ENCODE measurements at places on chromosomes 3 and 15.

DNA sequence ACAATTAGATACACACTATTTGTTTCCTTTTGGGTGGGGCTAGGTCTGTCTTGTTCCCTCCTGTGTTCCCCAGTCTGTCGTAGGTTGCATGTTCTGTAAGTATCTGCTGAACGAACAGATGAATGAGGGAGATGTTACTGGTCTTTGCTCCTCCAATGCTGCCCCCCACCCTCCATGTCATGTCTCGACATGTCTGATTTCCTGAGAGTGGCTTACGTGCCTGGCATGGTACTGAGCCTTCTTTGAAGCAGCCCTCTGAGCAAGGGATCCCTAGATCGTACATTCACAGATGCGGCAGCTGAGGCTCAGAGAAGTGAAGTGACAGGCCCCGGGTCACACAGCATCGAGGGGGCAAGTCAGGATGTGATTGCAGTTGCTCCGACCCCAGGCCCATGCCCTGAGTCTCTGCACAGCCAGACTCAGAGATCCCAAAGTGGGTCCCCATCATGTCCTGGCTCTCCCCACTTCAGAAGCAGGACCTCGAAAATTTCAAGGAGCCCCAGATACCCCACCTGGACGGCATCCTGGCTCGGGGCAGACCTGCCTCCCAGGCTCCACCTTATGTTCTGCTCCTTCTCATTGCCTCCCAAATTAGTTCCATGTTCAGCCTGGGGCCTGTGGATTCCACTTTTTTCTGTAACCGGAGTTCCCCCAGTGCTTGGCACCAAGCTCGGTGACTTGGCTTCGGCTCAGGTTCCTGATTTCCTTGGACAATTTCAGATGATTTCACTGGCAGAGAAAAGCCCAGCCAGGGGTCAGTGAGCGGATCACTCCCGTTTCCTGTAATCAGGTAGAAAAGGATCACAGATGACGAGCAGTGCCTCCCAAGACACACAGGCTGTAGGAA, 24.7 kb downstream of the GOLGA6L2 start:
- no peak for DNase-seq

DNA sequence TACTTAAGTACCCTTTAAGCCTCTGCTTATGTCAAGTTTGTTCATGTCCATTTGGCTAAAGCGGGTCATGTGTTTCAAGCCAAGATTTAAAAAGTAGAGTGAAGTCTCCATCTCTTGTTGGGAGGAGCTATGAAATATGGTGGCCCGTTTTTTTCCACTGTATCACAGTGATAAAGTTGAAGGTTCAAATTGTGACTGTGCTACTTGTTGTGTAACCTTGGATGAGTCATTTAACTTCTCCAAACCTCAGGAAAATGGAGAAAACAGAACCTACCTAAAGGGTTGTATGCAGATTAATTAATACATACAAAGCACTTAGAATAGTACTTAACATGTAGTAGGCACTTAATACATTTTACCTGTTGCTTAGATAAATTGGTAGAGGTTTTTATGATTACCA, 43.4 kb downstream of the SNAPC5 start:
- no peak for DNase-seq

- no peak for DNase-seq
Observed at GRCh38 chr3:190621927-190622326, 108.0 kb downstream of the IL1RAP start.

DNA sequence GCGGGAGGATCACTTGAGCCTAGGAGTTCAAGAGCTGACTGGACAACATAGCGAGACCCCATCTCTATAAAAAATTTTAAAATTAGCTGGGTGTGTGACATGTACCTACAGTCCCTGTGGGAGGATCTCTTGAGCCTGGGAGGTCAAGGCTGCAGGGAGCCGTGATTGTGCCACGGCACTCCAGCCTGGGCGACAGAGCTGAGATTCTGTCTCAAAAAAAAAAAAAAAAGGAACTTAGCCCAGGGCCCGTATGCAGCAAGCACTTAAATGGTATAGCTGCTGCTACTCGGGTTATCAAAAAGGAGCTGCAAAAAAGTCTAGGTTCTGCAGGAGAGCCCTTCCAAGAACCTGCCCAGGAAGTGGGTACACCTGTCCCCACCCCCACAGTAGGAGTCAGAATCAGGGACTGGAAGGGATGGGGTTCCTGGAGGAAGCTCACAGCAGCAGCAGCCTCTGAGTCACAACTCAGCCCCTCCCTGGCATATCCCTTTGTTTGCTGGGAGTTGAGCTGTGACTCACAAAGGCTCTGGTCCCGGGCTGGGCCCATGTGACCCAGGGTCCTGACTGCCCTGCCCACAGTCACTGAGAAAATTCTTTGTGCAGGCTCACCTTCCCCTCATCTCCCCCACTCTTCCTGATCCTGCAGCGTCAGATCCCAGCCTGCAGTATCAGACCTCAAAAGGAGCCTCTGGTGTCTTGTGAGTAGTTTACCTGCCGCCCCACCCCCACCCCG, at the start of gene SPATA12:
SPATA12 (plus strand) TSS at position 576 of the 733 bp plus-strand sequence. CDS start 13,031 bp downstream, outside the sequence.
- DNase-seq: peak; percentile 83

DNA sequence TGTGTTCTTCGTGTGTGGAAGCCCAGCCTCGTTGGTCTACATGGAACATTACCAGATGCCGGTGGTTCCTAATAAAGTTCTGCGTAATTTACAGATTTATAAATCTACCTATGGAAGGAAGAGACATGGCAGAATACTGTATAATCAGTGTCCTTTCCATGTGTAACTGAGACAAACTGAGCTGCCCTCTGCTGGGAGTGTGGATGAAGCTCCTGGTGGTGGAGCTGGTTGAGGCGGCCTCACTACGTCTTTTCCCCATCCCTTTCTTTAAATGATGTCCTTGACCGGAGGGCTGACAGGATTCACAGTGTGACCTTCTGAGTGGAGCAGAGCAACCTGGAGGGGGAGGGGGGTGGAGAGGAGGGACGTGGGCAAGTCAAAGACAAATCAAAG, 267.0 kb upstream of the CHRM5 start:
- no peak for DNase-seq

DNA sequence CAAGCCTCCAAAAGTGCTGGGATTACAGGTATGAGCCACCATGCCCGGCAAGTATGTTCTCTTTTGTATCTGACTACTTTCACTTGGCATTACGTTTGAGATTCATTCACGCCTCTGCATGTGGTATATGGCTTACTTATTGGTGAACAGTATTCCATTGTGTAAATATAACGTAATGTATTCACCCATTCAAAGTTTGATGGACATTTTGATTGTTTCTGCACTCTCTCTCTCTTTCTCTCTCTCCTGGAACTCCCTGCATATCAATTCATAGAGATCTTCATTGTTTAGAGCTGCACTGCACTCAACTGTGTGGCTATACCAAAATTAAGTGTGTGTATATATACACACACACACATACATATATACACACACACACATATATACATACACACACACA, 30.4 kb downstream of the SPPL2A start:
- no peak for DNase-seq

GRCh38 chr15:87263871-87264270, 992.7 kb downstream of the NTRK3 start:
- no peak for DNase-seq

DNA sequence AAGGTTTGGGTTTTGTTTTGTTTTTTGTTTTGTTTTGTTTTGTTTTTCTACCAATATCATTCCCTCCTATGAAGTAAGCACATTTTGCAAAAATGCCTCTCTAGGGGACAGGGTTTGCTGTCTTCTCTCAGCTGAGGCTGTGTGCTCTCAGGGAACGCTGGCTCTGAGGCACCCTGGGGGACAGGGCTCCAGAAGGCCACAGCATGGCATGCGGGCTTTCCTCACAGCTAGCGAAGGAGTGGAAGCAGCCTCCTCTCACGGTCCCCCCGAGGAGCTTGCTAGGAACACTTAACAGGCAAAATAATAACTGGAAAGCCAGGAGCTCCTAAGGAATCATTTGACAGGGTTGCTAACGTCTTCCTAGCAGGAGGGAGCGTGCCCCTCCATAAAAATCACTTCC, 227.7 kb upstream of the ST8SIA2 start:
- no peak for DNase-seq

- DNase-seq: no peak
Observed at GRCh38 chr3:129181819-129182218, 1.9 kb downstream of the CNBP start.

- no peak for DNase-seq
Observed at GRCh38 chr3:127478922-127479321, 111.6 kb downstream of the TPRA1 start.

GRCh38 chr15:71273731-71274447, 158.6 kb downstream of the THSD4 start:
- DNase-seq: no peak

DNA sequence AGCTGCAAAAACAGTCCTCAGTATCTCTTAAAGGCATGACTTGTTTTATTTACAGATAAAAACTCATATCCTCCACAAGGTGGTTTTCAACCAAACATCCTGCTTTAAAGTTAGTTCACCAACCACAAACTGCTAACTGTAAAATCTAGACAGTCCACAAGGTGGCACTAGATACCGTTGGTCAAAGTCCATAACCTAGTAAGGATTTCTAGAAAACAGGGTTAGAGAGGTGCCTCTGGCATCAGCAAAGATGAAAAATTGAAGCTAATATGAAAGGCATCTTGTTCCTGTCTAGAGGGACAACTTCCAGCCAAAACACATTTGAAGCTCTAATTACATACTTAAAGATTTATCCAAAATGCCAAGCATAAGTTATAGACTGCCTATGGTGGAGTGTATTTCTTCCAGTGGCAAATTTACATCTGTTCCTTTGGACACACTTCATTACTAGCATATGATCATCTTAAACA, 56.0 kb downstream of the ZMAT3 start:
- no peak for DNase-seq

DNA sequence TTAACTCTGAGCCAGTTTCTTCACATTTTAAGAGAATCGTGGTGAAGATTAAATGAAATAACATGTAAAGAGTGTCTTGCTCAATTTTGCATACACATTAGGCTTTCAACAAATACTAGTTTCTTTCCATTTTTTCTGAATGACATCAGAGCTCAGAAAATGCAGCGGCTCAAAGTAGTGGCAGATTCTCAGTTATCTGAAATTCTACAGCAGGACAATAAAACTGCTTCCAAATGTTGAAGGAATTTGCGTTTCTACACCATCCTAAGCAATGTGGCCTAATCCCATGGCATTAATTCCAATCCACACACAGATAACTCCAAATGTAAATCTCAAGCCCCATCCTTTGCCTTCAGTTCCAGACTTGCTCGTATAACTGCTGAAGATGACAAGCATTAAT, 115.8 kb downstream of the PLCH1 start:
- no peak for DNase-seq

DNA sequence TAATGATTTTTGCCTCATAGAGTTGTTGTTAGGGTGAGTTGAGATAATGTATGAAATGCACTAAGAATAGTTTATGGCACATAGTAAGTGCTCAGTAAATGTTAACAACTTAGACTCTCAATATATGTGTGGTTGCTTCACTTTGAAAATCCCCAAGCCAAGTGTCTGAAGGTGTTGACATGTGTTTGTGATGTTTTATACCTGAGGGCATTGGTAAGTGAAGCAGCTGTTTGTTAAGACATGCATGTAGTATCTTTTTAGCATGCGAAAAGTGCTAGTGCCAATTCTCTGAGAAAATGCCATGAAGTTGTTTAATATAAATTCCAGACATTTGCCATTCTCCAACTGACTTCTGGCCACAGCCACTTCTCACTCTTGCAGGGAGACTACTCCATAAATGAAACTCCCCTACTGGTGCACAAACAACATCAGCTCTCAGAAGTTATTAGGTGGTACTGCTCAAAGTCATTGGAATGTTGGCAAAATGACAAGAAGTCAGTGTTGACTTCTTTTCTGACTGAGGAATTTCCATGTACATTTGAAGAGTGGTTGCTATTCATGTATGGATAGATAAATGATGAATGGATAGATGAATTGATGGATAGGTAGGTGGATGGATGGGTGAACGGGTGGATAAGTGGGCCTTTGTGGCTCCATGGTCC, 103.6 kb upstream of the NUDT16 start:
- no peak for DNase-seq

- no peak for DNase-seq
Observed at GRCh38 chr15:51328926-51329325, 9.5 kb downstream of the CYP19A1 start.

DNA sequence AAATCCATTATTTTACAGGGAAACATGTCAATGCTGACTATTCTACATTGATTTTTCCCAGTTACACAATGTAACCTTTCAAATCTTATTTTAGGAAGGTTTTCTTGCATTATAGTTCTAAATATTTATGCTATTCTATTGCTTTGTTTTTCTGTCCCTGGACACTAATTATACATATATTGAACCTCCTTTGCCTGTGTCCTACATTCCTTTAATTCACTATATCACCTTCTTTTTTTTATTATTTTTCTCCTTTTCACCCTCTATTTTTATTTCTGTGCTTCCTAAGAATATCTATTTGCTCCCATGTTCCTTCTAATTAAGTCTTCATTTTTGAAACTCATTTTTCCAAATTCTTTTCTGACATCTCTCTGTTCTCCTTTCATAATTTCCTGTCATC, 259.2 kb downstream of the TJP1 start:
- no peak for DNase-seq

GRCh38 chr15:58425185-58425584, 6.6 kb upstream of the LIPC start:
- no peak for DNase-seq

DNA sequence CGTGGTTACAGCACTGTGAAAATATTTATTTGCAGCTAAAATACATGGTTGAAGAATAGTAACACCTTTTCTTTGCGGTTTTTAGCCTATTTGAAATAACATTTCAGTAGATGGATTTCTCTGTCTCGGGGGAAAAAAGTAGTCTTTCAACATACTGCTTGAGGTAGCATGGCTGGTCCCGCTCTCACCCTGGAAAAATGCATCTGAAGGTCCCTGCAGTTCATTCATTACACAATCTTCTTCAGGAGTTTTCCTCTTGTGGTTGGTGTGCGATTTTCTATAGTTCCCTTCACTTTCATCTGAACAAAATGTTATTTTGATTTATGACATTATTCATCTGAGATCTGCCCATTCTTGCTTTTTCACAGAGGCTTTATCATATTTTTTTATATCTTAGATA, 75.9 kb downstream of the STRIT1 start:
- no peak for DNase-seq

DNA sequence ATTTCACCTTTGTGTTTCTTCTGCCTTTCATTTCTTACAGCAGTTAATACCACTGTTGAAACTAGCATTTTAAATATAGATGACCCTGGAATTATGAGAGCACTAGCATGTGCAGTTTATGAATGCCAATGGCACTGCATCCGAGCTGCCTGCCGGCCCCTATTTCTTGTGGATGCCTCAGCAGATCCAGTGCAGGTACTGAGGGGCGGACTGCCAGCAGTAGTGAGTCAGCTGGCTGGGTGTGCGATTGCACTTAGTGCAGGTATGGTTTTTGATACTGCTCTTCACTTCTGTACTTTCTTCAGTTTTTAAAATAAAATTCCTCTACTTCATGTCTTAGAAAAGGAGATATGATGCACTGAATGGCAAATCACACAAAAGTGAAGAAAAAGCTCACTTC, 453.0 kb downstream of the DIPK2A start:
- DNase-seq: no peak

DNA sequence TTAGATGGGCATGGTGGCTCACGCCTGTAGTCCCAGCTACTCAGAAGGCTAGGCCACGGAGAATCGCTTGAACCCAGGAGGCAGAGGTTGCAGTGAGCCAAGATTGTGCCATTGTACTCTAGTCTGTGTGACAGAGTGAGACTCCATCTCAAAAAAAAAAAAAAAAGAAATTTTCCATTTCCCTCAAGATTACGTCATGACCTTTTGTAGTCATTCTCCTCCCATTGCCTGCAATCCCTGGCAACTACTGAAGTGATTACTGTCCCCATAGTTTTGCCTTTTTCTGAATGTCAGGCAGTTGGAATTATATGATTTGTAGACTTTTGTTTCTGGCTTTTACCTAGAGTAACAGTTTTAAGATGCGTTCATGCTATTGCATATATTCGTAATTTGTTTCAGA, 28.0 kb downstream of the WDR76 start:
- DNase-seq: no peak
